ENCODE measurements at places on chromosomes 16 and 17.

DNA sequence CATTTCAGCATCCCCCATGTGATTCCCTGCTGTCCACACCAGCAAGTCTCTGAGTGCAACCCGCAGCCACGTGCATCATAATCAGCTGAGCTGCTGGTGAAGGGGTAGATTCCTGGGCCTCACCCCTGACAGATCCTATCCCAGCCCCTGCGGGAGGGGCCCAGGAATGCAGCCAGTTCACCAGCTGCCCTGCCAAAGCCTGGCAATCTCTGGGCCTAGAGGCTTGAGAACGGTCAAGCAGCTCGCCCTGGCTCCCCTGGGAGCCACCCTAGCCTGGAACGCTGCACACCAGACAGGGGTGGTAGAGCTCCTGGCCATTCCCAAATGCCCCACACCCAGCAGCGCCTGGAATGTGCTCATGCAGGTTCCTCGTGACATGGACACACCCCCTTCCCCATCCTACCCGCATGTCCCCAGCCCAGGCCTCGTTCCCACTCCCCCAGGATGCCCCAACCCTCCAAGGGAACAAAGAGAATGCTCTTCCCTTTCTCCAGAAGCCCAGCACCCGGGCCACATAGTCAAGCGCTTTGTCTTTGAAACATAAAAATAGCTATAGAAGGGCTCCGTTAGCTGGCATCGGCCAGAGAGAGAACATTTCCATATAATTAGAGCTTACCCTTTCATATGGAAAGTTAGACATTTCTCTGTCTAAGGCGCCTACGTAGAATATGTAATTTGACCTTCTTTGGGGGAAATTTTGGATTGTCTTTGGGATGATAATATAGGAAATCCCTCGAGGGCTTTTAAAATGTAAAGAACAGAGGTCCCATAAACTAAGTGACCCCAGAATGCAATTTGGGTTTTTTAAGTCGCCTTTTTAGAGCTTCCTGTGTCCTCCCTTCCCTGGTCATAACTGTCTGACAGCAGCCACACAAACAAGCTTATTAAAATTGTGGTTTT is 3.4 kb downstream of the CEP295NL start:
- no peak for DNase-seq

DNA sequence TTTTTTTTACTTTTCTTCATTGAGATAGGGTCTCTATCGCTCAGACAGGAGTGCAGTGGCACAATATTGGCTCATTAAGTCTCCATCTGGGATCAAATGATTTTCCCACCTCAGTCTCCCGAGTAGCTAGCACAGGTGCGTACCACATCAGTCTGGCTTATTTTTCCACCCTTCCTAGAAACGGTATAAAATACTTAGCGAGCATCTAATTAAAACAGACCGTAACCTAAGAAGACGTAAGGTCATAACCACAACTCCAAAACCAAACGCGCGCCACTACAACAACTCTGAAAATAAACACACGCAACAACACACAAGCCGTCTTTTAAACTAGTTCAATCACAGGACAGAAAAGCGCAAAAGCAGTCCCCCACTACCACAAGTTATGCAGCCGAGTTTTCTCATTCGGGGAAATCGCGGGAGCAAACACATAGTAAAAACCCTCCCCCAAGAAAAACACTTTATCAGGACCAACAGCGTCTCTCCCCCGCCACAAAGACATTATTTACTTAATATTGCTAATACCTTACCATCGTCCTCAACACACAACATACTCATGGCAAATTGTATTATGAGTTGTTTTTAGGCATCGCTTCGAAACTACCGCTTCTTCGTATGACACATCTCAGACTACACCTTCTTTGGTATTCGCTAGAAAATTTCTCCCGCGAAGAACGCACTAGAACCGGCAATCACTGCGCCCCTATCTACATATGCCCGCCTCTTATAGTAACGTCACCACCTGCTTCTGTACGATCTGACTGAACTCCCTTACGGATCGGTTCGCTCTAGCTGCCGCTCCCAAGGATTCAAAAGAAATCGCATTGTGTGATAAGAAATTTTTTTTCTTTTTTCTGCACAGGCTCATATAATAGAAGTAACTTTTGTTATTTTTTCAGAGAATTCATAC is 32.8 kb downstream of the TEX14 start:
- DNase-seq = peak; percentile 86

DNA sequence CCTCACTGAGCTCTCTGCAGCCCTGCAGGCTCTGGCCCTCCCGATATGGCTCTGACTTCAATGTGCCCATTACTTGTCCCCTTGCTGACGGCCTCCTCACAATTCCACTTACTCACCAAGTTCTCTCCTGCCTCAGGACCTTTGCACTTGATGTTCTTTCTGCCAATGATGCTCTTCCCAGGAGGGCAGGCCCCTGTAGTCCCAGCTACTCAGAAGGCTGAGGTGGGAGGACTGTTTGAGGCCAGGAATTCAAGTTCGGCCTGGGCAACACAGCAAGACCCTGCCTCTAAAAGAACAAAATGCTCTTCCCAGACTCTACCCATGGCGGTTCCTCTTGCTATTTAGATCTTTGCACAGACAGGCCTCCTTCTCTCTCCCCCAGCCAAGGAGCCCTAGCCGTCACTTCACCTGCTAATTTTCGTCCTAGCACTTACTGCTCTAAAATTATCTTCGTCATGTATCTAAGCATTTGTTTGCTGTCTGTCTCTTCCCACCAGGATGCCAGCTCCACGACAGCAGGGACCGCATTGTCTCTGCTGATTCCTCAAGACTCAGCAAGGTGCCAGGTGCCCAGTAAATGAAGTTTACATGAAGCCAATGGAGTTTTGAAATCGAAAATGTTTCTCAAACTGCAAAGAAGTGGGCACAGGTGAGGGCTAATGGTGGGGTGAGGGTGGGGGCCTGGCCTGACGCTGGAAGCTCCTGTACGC is 626 bp upstream of the RAI1 start:
- no peak for DNase-seq

GRCh38 chr17:75350706-75351105 is 54.8 kb downstream of the GRB2 start:
- no peak for DNase-seq

DNA sequence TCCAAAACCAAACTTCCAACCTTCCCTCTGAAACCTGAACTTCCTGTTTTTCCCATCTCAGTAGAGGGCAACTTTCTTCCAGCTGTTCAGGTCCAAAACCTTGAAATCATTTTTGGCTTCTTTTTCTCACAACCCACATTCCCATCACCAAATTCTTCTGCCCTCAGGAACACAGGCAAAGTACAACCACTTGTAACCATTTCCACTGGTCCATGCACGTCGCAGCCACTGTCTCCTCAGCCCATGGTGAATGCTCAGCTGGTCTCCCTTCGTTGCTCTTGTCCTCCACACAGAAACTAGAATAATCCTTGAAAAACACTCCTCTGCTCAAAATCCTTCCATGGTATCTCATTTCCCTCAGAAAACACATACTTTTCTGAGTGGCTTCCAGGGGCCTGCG is 3.7 kb upstream of the ADAT1 start:
- DNase-seq = no peak

DNA sequence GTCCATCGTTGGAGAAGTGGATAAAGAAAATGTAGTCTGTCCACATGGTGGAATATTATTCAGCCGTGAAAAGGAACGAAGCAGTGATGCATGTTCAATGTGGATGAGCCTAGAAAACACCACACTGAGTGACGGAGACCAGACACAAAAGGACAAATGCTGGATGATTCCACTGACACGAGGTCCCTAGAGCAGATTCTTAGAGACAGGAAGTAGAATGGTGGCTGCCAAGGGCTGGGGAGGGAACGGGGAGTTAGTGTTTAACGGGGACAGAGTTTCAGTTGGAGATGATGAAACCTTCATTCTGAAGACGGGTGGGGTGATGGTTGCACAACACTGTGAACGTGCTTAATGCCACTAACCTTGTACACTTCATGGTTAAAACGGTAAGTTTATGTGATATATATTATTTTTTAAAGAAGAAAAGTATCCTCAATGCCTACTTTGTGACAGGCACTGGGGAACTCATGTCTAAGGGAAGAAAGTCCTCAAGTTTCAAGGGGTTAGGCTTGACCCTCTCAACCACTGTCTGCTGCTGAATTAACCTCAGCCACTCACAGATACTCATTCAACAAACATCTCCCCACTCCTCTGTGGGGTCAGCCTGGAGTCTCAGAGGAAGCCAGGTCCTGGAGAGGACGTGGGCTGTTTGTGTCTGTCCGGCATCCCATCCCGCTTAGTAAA is 17.6 kb downstream of the C16orf74 start:
- DNase-seq = no peak

DNA sequence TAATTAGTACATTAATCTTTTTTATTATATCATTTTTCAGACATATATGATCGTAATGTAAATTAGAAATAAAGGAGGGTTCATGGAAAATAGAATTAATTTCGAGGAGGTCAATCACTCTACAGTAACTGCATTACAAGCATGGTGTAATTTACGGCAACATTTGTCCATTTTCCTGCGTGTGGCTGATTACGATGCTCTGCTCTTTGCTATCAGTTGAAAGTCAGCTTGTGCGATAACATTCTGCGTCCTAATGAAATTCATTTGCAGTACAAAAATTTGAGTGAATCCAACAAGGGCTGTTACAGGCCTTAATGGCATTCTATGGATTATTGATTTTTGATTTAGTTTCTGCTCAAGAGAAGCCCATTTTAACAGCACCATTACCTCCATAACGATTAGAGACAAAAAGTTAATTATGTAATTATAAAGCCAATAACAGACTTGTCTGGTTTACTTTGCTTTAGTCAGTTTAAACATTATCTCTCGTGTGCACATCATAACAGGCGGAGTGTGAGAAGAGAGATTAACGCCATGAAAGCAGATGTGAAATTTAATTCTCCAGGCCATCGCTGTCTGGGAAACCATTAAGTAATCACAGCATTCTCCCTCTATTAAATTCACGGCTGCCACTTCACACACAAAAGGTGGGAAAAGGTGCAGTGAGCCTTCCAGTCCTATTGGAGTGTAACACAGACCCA is 256.4 kb upstream of the IRX3 start:
- no peak for DNase-seq

DNA sequence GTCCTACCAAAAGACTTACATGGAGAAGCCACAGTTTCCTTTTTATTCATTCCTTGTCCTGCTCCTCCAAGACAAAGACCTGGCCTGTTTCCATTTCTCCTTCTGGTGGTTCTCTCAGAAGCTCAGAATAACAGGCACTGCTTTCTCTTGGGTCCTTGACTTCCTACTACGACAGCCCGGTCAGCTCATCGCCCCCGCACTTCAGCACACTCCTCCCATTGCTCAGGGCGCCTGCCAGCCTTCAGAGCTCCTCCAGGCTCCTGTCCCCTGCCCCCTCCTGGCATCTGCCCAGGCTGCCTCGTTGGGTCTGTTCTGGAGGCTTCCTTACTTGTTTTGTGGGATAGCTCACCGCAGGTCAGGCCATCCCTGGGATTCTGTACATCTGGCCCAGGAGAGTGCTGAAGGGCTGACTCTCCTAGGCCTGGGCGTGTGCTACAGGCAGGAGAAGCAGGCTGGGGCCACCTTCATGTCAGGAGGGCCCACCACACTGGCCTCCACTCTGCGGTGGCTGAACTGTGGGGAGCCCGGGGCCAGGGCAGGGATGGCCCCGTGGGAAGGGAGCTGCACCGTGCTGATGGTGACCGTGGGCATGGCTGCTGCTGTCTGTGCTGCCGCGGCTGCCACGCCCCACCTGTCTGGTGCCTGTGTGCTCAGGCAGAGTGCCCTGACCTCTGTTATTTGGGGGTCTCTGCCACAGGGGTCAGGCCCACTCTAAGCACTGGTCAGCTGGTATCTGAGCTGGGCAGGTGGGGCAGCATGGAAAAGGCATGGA is 17.7 kb downstream of the TCF25 start:
- DNase-seq = no peak

DNA sequence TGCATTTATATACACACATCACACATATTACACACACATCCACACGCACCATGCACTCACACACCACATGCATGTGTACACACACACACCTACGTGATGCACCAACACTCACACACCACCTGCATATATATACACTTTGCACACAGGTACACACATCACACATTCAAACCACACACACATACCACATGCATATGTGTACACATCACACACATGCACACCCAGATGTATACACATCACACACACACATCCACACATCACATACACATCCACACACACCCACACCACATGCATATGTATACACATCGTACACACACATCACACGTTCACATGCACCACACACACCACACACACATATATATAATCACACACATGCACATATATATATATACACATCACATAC is 281.8 kb downstream of the IRF8 start:
- no peak for DNase-seq

- DNase-seq = no peak
Observed at GRCh38 chr16:80019395-80019794, 418.9 kb upstream of the MAF start.

DNA sequence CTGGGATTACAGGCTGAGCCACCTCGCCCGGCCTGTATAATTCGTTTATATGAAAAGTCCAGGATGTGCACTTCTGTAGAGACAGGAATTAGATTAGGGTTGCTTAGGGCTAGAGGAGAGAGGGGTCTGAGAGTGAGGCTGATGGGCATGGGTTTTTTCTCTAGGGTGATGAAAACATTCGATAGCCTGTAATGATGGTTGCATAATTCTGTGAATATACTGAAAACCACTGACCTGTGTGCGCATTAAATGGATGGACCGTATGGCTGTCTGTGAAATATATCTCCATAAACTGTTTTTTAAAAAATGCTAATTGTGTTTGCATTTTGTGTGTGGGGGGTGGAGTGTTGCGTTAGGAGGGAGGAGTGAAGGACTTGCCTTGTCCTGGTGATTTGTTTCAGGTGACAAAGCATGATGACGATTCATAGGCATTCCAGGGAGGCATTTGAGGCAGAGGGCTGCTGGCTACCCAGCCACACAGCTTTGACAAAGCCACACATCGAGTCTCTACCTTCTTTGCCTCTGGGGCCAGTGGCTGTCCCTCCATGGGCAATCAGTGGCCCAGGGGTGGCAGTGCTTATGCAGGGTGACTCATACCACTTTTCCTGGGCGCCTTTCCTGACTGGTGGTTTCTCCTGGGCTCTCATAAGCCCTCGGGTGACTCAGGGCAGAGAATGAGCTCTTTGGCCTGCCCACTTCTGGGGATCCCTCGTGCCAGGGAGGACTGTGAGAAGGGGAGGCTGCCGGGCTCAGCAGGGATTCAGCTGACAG is 148.5 kb upstream of the WSCD1 start:
- DNase-seq = no peak

DNA sequence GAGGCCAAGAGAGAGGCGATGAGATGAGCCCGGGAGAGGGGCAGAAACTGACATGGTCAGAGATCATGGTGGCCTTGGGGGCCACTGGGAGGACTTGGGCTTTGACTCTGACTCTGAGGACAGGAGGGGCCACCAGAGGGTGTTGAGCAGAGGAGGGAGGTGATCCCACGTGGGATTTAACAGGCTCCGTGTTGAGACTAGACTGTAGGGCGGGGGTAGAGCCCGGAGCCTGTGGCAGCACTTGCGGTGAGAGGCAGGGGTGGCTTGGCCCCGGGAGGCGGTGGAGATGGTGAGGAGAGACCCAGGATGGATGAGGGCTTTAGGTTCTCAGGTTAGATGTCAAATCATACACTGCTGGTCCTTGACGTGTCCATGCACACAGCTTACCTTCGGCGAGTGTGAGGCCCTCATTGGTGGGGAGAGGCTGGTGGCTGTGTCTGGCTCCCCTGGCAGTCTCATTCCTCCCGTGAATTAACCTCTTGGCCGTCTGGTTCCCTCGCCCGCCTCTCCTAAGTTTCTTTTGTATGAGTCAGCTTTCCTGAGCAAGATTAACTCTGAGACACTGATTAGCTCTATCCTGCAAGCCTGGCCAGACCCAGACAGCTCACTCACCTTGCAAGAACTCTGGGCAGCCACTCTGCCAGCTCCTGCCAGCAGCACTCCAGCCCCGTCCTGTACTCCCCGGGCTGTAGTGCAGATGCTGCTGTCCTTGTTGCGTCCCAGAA is 39.7 kb downstream of the VPS35L start:
- no peak for DNase-seq
